ENCODE measurements at places on chromosomes 16 and 17.

GRCh38 chr16:77037696-77038347 lies 153.2 kb upstream of the MON1B start:
- no peak for DNase-seq

DNA sequence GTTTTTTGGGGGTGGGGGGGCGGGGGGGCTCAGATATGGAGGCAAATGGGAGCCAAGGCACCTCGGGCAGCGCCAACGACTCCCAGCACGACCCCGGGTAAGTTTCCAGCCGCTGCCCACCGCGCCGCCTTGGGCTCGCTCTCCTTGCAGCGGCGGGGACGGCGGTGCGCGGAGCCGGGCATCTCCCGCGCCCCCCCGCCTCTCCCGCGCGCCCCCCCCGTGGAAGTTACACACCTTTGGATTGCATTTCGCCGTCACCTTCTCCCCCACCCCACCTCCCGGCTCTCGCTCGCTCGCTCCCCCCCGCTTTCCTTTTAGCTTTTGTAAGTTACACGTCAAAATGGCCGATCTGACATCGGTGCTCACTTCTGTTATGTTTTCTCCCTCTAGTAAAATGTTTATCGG lies 387 bp downstream of the MSI2 start:
- DNase-seq = no peak

DNA sequence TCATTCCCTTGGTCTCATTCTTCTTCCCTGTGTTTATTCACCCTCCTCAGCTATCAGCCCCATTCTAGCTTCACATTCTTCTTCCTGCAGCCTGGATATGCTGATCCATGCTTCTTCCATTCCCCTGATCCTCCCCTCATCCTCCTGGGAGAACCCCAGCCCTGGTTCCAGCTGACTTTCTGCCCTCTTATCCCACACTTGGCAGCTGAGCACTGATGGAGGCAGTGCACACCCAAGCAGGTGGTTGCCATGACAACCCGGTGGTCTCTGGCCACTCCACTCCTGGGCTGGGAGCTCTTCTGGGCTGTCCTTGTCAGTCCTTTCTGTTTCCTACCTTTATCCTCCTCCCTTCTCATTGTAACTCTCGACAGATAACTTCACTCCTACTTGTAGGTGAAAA lies 16.7 kb upstream of the TUBG2 start:
- no peak for DNase-seq

- no peak for DNase-seq
Measured at GRCh38 chr16:62445909-62446308, 409.7 kb upstream of the CDH8 start.

- DNase-seq = no peak
Measured at GRCh38 chr17:66636111-66636510, 198.8 kb upstream of the CACNG5 start.

GRCh38 chr17:65455972-65456343 lies 105.5 kb downstream of the AXIN2 start:
- DNase-seq = no peak

GRCh38 chr17:50265690-50266315 lies 8.5 kb upstream of the TMEM92 start:
- no peak for DNase-seq

GRCh38 chr17:76365256-76365903 lies 11.7 kb upstream of the PRPSAP1 start:
- DNase-seq = no peak

DNA sequence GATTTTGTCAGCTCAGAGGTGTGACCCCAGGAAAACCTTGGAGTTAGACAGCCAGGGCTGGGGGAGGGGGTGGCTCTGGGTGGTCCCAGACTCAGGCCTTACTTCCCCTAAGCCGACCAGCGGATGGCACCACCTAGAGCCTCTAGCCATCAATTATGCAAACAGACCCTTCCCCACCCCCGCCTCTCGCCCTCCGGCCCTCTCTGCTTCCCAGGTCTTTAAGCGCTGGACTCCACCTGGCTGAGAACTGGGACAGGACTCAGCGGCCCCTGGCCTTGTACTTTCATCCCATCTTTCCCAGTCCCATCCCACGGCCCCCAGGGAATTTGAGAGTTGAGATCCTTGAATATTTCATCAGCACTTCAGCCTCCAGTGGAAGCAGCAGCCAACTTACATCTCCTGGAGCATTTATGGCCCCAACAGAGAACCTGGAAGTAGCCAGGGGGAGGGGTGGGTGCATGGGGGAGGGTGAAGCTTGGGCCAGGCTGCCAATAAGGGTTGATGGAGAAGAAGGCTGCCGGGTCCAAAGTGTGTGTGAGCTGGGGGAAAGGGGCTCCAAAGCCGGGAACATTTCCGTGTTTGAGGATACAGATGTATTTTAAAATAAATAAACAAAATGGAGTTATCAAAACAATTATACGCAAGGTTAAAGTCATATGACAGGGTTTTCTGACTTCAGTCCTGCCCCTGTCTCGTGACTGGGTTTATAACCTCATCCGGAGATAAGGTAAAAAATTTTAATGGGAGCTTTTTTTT lies 7.5 kb upstream of the JUP start:
- no peak for DNase-seq

GRCh38 chr16:88931373-88931900 lies 45.6 kb downstream of the CBFA2T3 start:
- DNase-seq = no peak

- no peak for DNase-seq
Measured at GRCh38 chr16:66568355-66568754, 2.1 kb downstream of the CMTM1 start.

DNA sequence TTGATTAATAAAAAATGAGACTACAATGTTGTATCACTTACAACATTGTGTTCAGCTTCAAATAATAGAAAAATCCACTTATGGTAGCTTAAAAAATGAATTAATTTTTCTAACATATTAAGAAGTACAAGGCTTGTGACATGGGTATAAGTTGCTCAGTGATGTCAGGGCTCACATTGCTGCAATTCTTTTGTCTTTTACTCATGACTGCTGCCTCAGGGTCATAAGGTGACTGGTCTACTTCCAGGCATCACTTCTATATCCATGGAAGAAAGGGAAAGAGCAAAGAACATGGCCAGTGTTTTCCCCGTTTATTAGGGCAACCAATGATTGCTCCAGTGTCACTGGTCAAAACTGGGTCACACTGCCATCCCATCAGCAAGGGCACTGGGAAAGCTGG lies 295.3 kb downstream of the MAP2K4 start:
- no peak for DNase-seq

GRCh38 chr16:60729051-60729450 lies 1307.2 kb downstream of the CDH8 start:
- DNase-seq = no peak

DNA sequence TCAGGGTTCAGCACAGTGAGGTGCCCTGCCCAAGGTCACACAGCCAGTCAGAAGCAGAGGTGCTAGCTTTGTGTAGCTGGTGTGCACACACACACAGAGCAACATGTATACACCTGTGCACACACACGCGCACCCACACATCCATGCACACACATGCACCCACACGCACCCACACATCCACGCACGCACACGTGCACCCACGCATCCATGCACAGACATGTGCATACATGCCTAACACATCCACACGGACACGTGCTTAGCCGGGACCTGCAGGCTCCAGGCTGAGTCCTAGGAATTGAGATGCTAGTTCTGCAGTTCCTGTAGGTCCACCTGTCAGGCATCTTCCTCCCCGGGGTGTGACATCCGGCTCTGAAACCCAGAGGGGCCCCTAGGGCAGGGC lies 13.0 kb upstream of the DPEP1 start:
- no peak for DNase-seq

GRCh38 chr16:4200000-4200780 lies 41.7 kb downstream of the SRL start:
- DNase-seq = no peak

DNA sequence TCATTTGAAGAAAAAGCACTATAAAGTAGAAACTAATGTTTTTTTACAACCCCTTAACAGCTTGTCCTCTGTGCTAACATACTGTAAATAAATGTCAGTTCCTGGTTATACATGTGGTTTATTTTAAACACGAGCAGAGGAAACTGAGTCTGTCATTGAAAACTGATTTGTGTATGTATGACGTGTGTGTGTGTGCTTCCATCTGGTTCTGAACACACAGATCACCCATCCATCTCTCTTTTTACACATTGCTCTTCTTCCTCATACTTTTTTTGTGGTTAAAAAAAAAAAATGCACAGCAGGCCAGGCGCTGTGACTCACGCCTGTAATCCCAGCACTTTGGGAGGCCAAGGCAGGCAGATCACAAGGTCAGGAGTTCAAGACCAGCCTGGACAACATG lies 49.5 kb downstream of the ZNF423 start:
- DNase-seq = no peak

GRCh38 chr17:47870056-47870455 lies 19.1 kb upstream of the SP6 start:
- DNase-seq = no peak

DNA sequence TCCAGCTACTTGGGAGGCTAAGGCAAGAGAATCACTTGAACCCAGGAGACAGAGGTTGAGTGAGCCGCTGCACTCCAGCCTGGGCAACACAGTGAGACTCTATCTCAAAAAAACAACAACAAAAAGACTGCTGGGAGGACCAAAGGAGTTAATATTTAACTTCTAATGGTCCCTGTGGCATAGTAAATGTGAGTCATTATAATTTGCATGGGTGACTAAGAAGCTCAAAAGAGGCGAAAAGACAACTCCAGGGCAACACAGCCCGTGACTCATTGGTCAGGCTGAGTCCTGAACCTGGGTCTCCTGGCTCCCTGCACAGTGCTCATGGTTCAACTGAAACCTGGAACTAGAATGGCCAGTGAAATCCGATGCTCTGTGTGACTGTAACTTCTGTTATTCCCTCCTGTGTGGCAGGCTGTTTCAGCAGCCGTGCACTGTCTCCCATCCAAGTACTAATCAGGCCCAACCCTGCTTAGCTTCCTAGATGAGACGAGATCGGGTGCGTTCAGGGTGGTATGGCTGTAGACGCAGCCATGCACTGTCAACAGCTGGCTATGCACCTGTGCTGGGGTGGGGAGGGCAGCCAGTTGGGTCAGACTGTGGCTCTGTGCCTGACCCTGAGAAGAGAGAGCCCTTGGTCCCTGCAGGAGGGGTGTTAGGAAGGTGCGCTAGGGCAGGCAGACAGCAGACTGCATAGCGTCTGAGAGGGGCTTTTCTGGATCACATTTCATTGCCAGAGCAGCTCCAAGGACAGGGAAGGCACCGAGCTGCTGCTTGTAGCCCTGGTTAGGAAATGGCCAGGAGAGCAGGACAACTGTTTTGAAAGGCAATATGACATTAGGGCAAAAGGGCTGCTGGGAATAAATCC lies 14.5 kb upstream of the GPRC5C start:
- no peak for DNase-seq

- no peak for DNase-seq
Measured at GRCh38 chr17:75679706-75680211, 12.6 kb downstream of the SAP30BP start.

DNA sequence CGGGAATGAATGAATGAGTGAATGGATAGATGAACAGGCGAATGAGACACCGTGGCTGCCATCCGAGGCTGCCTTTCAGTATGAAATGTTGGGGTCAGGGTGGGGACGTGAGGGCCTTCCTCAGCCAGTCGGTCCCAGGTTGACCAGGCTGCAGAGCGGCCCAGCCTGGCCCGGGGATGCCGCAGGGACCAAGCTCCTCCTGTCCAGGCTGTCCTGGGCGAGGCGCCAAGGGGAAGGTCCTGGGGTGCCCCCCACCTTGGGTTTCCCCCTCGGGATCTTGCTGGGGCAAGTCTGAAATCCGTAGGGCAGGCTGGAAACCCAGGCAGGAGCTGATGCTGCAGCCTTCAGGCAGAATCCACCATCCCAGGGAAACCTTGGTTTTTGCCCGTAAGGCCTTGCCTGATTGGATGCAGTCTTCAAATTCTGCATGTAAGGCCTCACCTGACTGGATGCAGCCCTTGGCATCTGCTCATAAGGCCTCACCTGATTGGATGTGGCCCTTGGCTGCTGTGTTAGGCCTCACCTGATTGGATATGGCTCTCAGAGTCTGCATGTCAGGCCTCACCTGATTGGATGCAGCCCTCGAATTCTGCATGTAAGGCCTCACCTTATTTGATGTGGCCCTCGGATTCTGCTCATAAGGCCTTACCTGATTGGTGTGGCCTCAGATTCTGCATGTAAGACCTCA lies 61.7 kb upstream of the ZNF469 start:
- DNase-seq = no peak

DNA sequence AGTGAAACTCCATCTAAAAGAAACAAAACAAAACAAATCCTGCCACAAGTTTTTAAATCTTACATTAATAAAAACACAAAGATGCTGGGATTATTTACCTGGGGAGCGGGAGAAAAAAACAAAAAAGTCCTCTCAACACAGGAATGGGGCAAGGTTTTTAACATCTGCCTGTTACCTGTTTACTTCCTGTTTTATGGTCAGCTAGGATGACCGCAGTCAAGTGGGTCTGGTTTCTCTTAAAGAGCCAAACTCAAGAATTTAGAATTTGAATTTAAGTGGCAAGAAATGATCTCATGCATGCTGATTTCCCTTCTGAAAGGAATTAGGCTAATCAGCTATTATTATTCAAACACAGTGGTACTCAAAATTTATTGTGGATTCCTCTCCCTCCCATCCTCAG lies 39.7 kb upstream of the TBC1D3K start:
- no peak for DNase-seq

DNA sequence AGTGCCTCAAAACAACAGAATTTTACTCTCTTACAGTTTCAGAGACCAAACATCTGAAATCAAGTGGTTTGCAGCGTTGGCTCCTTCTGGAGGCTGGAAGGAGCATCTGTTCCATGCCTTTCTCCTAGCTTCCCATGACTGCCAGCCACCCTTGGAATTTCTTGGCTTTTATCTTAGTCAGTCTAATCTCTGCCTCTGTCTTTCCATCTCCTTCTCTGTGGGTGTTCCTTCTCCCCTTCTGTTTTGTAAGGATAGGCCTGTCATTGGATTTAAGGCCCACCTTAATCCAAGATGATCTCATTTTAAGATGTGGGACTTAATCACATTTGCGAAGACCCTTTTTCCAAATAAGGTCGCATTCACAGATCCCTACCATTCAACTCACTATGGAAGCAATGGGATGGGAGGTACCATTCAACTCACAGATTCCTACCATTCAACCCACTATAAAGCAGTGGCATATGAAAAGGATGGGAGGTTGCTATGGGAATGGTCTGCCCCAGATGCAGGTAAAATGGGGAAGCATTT lies 321.8 kb downstream of the WWOX start:
- DNase-seq = no peak

DNA sequence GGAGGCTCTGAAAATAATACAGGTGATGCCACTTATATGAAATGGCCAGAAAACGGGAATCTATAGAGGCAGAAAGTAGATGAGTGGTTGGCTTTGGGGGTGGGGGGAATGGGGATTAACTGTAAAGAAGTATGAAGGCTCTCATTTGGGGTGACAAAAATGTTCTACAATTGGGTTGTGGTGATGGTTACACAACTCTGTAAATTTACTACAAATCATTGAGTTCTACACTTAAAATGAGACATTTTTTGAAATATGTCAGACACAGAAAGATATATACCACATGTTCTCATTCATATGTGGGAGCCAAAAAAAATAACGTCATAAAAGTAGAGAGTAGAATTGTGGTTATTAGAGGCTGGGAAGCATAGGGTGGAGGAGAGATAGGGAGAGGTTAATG lies 25.7 kb downstream of the ARHGAP17 start:
- no peak for DNase-seq

Data from stimulated activated CD8-positive, alpha-beta memory T cell treated with anti-CD3 and anti-CD28 coated beads, Interleukin-12 subunit alpha, Interleukin-12 subunit beta, amount 100 ng/mL, for 1 hour (primary cell).